Upper lobe of right lung (tissue), 1 donor: ENCODE measurements at places on chromosomes 3 and 15. TPM values are rescaled to one million over a fixed set of nuclear protein-coding genes. Genes with fewer than 3 reads are reported as not detected.

DNA sequence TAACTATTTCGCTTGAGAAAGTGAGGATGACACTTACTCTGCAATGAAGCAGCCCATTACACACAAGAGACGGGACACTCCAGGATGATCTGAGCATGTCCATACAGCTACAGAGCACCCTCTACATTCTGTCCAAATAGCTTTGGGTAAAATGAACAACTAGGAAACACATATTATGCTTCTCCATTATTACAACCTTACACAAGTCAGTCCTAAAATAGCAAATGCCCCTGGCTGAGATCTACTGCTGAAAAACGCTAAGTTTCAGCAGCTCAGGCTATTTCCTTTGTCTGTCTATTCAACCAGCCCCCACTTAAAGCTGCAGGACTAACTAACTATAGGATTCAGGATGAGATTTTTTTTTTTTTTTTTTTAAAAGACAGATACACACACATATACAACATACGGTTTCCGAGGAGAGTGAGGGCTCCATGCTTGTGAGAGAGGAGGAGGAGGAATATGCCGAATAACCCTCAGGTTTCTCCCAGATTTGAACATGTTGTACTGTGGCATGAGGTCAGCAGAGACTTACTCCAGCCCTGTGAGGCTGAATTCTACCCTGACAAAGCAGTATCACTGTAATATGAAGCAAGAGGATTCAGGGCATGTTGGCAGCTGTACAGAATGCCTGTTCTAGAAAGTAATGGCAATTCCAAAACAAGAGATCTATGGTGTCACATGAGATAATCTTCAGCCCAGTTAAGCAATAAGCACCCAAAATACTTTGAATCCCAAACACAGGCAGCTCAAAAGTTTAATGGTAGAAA, 117.3 kb upstream of the PLXND1 start:
- no peak overlapping the region for H3K27ac ChIP-seq
- peaks cover 6% of the 10 kb centered on the region for H3K4me1 ChIP-seq
- no peak overlapping the region for H3K4me3 ChIP-seq
- no peak for DNase-seq
- no peaks in the 10 kb centered on the region for H3K36me3 ChIP-seq

DNA sequence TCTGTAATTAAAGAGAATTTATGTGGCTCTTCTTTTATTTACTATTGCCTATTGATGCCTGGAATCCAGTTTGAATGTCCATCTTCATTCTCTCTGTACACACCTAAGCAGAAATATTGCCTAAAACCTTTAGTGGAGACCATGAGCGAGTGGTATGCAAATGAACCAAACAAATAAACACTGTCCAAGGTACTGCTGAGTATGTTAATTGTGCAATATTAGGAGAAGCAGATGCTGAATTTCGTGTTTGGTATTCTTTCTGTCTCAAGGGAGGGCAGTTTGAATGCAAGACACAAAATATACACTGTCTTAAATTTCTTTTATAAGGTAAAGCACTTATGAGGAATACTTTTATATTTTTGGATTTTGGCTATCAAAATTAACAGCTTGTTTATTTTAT, 440.9 kb downstream of the RBMS3 start:
- H3K4me1 ChIP-seq: no peaks in the 10 kb centered on the region
- H3K27ac ChIP-seq: no peak overlapping the region
- H3K36me3 ChIP-seq: no peaks in the 10 kb centered on the region
- H3K27me3 ChIP-seq: no peaks in the 10 kb centered on the region

GRCh38 chr3:76661527-76662250, 378.2 kb upstream of the ROBO2 start:
- no peaks in the 10 kb centered on the region for H3K27me3 ChIP-seq
- no peak overlapping the region for H3K27ac ChIP-seq
- no peak for DNase-seq
- H3K36me3 ChIP-seq: no peaks in the 10 kb centered on the region

The SATB1 gene
- total RNA-seq: 28.4 TPM

The NANOGP8 gene
- total RNA-seq: not detected

DNA sequence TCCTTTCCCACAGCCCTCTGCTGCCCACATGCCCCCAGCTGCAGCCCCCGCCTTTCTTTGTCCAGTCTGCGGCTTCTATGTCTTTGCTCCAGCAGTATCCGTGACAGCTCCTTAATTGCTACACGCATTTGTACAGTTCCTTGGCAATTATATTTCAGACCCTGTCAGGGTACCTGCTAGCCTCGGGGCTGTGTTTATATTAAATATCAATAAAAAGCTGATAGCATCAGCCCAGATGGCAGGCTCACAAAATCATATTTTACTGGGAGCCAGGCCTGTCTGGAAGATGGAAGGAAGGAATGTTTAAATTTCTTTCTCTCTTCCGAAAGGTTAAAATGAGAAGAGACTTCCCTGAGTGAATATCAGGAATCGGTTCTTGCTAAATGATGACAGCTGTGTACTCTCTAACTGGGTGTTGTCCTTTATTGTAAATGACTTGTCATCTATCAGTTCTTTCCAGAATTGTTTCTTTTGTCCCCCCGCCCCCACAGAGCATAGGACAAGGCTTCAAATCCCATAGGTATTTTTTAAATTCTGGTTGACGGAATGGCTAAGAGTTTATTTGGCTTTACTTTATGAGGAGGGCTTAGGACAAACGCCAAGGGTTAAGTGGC, 378.1 kb downstream of the LRTM1 start:
- no peak overlapping the region for H3K27ac ChIP-seq
- H3K4me3 ChIP-seq: no peak overlapping the region
- no peaks in the 10 kb centered on the region for H3K27me3 ChIP-seq
- DNase-seq: no peak
- no peaks in the 10 kb centered on the region for H3K36me3 ChIP-seq

GRCh38 chr3:123374016-123374415, 74.9 kb downstream of the ADCY5 start:
- no peak overlapping the region for H3K27ac ChIP-seq
- no peaks in the 10 kb centered on the region for H3K36me3 ChIP-seq
- peak; percentile 9 for DNase-seq
- H3K4me1 ChIP-seq: peaks cover 14% of the 10 kb centered on the region
- H3K27me3 ChIP-seq: no peaks in the 10 kb centered on the region

DNA sequence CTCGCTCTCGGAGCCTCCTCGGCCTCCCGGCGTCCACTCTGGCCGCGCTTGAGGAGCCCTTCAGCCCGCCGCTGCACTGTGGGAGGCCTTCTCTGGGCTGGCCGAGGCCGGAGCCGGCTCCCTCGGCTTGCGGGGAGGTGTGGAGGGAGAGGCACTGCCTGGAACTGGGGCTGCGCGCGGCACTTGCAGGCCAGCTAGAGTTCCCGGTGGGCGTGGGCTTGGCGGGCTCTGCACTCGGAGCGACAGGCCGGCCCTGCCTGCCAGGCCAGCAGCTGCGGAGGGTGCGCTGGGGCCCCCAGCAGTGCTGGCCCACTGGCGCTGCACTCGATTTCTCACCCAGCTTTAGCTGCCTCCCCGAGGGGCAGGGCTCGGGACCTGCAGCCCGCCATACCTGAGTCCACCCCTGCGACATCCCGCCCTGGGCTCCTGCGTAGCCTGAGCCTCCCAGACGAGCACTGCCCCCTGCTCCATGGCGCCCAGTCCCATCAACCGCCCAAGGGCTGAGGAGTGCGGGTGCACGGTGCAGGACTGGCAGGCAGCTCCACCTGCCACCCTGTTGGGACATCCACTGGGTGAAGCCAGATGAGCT, 765.0 kb downstream of the IGSF11 start:
- DNase-seq: no peak
- no peaks in the 10 kb centered on the region for H3K27me3 ChIP-seq
- no peaks in the 10 kb centered on the region for H3K36me3 ChIP-seq
- no peak overlapping the region for H3K27ac ChIP-seq

- peaks cover 35% of the 10 kb centered on the region for H3K4me1 ChIP-seq
- no peak overlapping the region for H3K4me3 ChIP-seq
- peaks cover 6% of the 10 kb centered on the region for H3K36me3 ChIP-seq
Measured at GRCh38 chr15:74664028-74664616, 31.7 kb downstream of the EDC3 start.

- H3K4me3 ChIP-seq: no peak overlapping the region
- no peaks in the 10 kb centered on the region for H3K36me3 ChIP-seq
- H3K4me1 ChIP-seq: no peaks in the 10 kb centered on the region
- DNase-seq: no peak
- H3K27me3 ChIP-seq: no peaks in the 10 kb centered on the region
- H3K27ac ChIP-seq: no peak overlapping the region
Measured at GRCh38 chr3:87311309-87311708, 34.9 kb upstream of the POU1F1 start.

DNA sequence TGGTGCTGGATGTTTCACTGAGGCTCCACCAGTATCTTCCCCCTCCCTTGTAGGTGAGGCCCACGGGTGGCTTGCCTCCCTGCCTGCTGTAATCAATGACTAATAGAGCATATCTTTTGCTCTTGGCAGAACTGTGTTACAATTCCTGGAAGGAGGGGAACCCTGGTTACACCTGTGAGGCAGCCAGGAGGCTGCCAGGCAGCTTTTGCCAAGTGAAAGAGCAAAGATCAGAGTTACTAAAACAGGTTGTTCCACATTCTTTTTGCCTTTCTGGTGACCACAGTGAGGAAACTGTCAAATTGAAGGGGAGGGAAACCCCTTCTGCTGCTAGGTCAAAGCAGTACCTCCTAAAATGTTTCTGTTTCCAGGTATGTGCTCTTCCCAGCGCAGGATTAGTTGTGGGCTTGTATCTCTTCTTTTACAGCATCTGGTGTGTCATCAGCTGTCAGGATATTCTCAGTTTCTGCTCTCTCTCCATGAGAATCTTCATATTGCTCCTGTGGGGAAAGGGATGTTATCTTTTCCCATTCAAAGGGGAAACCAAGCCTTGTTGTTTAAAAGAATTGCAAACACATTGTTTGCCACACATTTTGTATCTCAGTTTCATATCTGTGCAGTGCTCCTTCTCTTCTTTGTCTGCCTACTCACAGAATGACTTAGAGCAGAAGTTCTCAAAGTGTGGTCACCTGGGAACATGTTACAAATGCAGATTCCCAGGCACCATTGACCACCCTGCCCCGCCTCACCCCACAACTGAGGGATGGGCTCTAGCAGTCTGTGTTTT, 137.4 kb upstream of the UMPS start:
- H3K27me3 ChIP-seq: no peaks in the 10 kb centered on the region
- no peak overlapping the region for H3K4me3 ChIP-seq
- H3K4me1 ChIP-seq: no peaks in the 10 kb centered on the region
- peak; percentile 72 for DNase-seq
- H3K36me3 ChIP-seq: no peaks in the 10 kb centered on the region
- no peak overlapping the region for H3K27ac ChIP-seq

DNA sequence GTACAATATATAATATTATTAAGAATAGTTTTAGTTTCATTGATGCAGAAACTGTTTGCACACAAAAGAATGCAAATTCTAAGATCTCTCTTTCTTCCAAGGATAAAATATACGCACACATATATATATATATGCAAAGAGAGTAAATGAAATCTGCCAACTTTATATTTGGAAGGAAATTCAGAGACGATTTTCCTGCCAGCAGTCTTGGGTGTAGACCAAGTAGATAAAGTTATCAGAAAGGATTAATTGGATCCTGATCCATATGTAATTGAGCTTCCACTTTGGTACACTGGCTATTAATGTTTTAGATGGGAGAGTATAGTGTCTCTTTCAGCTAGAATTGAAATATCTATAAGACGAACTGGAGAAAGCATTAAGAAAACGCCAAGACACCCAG, 295.4 kb upstream of the IL12A start:
- H3K27me3 ChIP-seq: no peaks in the 10 kb centered on the region
- no peaks in the 10 kb centered on the region for H3K36me3 ChIP-seq
- H3K4me3 ChIP-seq: no peak overlapping the region
- no peak overlapping the region for H3K27ac ChIP-seq

DNA sequence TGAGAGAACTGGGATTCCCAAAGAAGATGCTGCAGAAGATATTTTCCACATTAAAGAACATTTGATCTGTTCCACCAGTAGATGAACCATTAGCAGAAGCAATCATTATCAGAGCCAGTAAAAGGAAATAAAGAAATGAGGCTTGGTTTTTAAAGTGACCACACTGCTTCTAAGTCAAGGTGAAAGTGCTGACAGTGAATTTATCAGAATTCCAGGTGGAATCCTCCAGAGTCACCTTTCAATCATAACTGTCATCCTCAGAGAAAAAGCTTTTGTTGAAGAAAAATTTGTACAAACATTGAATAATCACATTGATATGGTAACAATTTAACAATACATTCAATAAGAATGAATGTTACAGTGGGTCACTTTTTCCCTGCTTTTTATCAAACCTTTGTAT, 99.8 kb downstream of the GREM1 start:
- no peak overlapping the region for H3K27ac ChIP-seq
- H3K4me1 ChIP-seq: no peaks in the 10 kb centered on the region
- H3K4me3 ChIP-seq: no peak overlapping the region
- H3K36me3 ChIP-seq: no peaks in the 10 kb centered on the region

The SPINK8 gene
- not detected for total RNA-seq

The CSPG4 gene
- 12.6 TPM for total RNA-seq

The MST1R gene
- 46.2 TPM for total RNA-seq

GRCh38 chr3:175238801-175239200, 379.7 kb downstream of the NAALADL2 start:
- H3K27ac ChIP-seq: no peak overlapping the region
- no peaks in the 10 kb centered on the region for H3K4me1 ChIP-seq
- H3K36me3 ChIP-seq: no peaks in the 10 kb centered on the region
- no peak for DNase-seq
- H3K27me3 ChIP-seq: no peaks in the 10 kb centered on the region

DNA sequence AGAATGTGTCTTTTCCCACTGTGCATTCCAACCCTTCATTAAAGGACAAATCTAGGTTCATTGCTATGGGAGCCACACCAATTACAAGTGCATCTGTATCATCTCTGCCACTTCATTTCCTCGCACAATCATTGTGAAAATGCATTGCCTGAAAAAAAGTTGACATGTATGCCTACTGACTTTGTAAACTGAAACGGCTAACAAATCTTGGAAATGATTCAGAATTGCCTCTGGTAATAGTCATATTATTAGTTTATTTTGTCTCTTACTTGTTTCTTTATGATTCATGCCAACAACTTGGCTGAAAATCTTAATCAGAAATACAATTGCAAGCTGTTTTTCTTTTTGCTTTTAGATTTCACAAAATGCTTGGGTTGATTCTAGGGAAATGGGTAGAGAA, 497.1 kb downstream of the ZIC1 start:
- no peak overlapping the region for H3K4me3 ChIP-seq
- no peaks in the 10 kb centered on the region for H3K27me3 ChIP-seq
- no peak overlapping the region for H3K27ac ChIP-seq
- DNase-seq: no peak

GRCh38 chr3:46866720-46867549, 3.7 kb upstream of the MYL3 start:
- no peak overlapping the region for H3K4me3 ChIP-seq
- peaks cover 41% of the 10 kb centered on the region for H3K4me1 ChIP-seq
- peak overlapping the region; percentile 63 for H3K27ac ChIP-seq
- no peaks in the 10 kb centered on the region for H3K27me3 ChIP-seq

The SLC9C1 gene
- not detected for total RNA-seq

GRCh38 chr15:25094519-25094918, 139.7 kb downstream of the SNRPN start:
- DNase-seq: no peak
- H3K4me1 ChIP-seq: no peaks in the 10 kb centered on the region
- no peak overlapping the region for H3K4me3 ChIP-seq
